ENCODE measurements at places on chromosomes 16 and 17.

DNA sequence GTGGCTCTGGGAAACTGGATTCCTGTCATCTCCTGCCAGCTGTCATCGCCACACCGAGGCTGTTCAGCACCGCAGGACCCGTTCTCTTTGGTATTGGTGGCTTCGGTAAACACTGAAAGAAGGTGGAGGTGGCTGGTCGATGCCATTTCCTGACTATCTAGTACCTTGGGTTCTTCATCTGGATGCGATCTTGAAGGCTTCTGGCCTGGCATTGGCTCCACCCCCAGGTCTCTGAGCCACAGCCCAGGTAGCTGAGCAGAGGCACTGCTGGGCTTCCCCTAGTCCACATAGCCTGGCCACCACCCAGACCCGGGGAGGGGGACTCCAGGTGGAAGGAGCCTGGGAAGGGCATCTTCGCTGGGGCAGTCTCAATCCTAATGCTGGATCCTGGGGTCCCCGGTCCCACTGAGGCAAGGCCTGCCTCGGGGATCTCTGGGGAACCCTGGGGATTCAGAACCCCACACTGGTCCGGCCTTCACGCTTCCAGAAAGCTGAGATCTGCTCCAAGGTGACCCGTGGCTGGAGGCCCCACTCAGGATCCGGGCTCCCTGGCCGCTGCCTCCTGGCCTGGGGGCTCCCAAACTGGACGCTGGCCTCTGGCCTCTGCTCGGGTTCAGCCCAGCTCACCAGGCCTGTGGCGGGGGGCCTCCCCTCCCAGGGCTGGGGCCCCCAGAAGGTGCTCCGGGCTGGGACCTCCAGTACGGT is 1.8 kb downstream of the C16orf54 start:
- no peak for DNase-seq

DNA sequence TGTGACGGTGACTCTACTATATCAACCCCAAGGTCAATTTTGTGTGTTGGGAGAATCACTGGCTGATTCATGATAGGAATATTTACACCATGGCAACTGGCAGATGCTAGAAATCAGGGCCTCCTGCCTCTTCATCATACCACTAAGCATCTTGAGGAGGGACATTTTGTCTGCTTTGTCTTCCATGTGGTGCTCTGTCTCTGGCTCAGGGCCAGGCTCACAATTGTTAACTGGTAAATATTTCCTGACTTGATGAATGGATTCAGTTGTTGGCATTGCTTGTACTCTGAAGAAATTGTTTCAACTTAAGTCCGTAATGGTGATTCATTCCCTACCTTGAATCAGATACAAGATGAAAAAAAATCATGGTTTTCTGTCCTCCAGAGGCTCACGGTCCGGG is 292.7 kb downstream of the HAPSTR1 start:
- peak; percentile 77 for DNase-seq

DNA sequence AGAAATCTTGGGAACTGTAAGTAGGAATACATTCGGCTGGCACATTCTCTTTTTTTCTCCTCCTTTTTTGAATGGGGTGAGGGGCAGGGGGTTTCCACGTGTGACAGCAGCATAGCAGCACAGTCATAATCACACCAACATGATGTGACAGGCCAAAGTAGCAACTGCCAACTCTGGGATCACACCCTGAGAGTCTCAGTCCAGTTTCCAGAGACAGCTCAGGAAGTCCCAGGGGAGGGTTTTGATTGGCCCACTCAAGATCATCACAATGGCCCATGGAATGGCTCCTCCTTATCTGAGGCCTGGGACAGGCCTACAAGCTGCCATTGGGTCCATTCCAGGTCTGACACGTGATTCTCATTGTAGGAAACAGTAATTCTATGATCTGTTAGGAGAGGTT is 207.1 kb upstream of the ASIC2 start:
- no peak for DNase-seq

DNA sequence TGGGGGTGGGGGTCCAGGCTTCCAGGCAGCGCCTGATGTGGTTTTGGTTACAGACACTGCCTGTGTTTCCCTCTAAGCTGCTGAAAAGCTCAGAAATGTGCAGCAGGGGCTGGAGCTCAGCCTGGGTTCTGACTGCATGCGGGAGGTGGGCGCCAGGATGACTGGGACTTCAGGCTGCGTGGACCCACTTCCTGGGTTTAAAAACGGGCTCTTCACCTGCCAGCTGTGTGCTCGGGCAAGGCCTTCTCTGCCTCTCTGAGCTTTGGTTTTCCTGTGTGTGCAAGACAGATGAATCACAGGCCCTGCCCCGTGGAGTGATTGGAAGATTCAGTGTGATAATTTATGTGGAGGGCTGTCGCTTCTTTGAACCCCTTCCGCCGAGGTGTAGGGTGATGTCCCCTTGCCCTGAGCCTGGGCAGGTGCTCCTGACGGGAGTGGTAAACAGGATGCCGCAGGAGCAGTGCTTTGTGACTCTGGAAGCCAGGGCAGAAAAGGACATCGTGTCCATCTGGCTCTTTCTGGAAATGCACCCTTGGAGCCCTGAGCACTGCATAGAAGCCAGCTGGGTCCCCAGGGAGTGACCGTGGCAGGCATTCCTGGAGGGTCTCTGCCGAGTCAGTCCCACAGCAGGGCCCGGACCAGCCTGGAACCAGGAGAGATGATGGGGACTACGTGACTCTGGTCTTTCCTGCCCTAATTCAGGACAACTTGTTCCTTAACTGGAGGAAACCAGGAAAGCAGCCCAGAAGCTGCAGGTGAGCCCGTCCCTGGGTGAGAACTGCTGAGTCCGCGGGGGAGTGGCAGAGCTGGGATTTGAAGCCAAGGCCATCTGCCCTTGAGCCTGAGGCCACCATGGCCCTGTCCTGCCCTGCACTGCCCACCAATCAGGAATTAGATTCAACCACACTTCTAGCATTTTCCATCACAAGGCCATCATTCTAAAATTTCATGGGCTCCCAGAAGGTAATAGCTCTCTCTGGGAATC is 28.5 kb upstream of the SLC7A5 start:
- DNase-seq, result no peak

DNA sequence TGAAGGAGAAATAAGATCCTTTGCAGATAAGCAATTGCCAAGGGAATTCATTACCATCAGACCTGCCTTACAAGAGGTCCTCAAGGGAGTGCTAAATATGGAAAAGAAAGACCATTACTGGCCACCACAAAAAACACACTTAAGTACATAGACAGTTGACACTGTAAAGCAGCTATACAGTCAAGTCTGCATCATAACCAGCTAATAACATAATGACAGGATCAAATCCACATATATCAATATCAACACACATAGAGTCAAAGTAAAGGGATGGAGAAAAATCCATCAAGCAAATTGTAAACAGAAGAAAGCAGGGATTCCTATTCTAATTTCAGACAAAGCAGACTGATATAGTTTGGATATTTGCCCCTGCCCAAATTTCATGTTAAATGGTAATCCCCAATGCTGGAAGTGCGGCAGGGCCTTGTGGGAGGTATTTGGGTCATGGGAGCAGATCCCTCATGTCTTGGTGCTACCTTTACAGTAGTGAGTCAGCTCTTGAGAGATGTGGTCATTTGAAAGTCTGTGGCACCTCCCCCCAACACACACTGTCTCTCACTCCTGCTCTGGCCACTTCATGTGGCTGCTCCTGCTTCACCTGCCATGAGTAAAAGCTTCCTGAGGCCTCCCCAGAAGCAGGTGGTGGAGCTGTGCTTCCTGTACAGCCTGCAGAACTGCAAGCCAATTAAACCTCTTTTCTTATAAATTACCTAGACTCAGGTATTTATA is 32.8 kb downstream of the TANC2 start:
- no peak for DNase-seq
